ENCODE measurements at places on chromosomes 2 and 18.

GRCh38 chr2:120966510-120967254 is 231.0 kb downstream of the GLI2 start:
- no peak for DNase-seq

DNA sequence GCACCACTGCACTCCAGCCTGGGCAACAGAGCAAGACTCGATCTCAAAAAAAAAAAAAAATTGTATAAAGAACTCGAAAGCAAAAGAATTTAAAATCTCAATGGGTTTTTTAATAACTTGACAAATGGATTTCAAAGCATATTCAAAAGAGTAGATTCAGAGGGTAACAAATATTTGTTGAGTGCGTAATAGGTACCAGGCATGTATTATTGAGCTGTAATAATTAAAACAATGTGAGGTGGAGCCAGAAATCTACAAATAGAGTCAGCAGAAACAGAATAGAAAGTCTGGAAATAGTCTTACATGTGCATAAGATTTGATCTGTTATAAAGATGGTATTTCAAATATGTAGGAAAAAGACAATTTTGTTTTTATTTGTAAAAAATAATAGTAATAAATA is 19.1 kb upstream of the RAB11FIP5 start:
- DNase-seq = no peak

GRCh38 chr18:53747210-53747609 is 477.3 kb downstream of the MBD2 start:
- DNase-seq = no peak

DNA sequence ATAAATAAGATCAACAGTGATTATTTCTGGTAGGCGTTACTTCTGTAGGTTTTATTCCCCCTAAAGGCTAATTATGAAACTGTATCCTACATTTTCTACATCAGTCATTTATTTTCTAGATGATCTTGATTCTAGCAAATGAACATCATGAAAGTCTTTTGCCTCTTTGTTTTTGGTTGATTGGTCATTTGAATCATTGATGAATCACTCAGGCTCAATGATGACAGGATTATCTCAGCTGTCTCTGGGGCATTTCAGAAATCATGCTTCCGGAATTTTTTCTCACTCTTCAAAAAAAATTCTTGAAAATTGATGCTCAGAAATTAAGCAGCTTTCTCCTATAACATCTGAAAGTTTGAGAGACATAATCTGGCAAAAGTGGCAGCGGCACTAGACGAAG is 298.9 kb upstream of the TCF4 start:
- DNase-seq = no peak

DNA sequence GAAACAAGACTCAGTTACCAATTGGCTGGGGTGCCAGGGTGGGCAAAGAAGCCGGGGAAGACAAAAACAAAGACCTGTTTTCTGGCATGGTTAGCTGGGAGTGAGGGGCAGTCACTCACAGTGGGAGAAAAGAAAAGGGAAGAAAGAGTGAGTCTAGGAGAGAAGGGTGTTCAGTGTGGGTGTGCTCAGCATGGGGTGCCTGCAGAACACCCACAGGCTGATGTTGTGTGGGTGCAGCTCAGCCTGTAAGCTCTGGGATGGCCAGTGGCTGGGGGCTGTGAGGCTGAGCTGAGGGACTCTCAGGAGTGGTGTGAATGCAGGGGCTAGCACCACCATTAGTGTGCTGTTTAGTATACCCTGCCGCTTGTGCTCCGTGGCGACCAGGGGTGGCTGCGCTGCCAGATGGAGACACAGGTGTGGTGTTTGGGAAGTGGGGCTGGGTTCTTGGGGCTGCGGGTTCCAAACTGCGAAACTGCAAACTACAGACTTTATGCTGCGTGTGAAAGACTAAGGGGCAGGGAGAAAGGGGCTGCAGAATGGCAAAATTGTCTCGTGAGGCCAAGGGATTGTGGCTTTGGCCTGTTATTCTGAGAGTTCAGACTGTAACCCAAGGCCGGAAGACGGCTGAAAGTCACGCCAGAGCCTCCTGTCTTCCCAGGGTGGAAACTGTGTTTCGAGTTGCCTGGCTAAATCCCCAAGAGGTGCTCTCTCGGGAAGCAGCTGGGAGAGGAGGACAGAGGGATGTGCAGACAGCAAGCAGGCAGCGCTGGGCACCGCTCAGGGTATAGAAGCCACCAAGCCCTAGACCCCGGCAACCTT is 156.3 kb downstream of the TTC32 start:
- no peak for DNase-seq

Measured in GF-D8 (cell line).